ENCODE measurements at places on chromosomes 2 and 18.

- DNase-seq, result no peak
These were observed 9.4 kb upstream of the SERPINB7 start for GRCh38 chr18:63765837-63766236.

- no peak for DNase-seq
These were observed 235.8 kb downstream of the EN1 start for GRCh38 chr2:118611691-118612090.

- no peak for DNase-seq
These were observed 451.9 kb downstream of the ARHGAP15 start for GRCh38 chr2:143581134-143581533.

DNA sequence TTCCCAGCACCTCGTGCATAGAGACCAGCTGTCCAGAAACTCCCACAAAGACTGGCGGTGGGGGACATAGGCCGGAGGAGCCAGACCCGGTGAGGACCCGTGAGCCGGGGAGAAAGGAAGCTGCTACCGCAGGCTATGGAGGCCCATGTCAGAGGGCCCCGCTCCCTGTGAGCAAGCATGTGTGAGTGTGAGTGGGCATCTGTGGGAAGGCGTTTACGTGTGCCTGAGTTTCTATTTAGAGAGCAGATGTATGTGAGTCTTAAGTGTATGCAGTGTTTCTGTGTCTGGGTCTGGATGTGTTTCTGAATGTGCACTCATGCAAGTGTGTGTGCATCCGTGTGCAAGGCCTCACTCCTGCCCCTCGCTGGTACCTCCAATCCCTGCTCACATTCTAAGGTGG lies 187.8 kb upstream of the RAB6C start:
- no peak for DNase-seq

- no peak for DNase-seq
These were observed 107.3 kb upstream of the IL1R2 start for GRCh38 chr2:101884423-101884822.

DNA sequence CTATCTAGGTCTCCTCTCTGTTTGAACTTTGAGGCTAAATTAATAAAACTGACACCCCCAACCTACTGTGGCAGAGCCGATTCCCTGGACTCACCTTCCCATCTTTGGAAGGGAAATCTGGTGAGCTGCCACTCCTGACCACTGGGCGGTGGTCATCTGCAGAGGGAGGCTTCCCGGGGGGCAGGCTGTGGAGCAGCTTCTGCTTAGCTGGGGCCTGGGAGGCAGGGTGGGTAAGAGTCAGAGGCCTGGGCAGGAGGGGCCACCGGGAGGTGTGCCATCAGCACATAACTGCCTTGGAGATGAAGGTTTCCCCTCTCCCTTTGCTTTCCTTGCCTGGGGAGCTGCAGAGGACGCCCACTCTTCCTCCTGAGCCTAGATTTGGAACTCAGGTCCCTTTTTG lies 2.3 kb upstream of the NPPC start:
- no peak for DNase-seq

DNA sequence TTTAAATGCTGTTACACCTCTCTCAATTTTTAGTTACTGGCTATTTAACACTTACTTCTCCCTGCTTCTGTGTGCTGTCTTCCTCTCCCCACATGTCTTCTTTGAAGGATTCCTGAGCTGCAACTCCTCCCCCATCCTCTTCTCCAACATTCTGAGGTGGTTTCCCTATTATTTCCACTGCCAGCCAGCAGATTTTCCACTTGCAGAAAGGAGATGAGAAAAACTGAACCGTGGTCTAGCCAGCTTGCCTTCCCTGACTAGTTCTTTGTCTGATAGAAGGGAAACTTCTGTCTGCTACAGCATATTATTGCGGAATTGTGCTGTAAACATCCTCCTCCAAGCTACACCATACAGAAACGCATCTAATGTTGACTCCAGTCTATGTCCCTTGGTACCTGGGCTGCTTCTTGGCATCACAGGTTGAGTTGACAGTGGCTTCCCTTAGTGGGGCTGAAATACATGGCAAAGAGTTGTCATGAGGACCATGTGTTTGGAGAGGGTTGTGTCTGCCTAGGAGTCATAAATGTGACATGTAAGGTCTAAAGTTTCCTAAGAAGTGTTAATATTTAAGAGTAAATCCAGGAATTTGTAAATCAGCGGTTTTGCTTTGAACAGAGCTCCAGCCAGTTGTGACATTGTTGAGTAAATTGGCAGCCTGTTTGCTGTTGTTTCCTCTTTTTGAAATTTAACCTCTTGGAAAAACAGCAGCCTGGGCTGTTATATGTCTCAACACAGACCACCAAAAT lies 68.3 kb upstream of the RND3 start:
- no peak for DNase-seq

DNA sequence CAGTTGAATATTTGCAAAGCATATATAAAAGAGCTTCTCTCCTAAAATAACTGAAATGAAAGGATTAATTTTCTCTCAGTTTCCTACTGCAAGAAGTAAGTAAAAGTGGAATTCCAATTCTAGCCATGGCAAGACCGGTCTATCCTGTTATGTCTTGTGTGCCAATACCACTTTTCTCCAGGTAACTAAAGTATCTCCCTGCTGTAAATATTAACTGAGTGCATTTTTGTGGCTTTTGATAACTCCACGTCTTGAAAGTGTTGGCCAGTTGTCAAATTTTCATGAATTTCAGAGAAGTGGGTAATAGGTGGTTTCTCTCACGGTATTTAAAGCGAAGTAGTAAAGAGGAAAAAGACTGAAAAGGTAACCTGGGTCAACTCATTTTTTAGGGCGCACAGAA lies 225.9 kb downstream of the NEDD4L start:
- DNase-seq, result no peak

DNA sequence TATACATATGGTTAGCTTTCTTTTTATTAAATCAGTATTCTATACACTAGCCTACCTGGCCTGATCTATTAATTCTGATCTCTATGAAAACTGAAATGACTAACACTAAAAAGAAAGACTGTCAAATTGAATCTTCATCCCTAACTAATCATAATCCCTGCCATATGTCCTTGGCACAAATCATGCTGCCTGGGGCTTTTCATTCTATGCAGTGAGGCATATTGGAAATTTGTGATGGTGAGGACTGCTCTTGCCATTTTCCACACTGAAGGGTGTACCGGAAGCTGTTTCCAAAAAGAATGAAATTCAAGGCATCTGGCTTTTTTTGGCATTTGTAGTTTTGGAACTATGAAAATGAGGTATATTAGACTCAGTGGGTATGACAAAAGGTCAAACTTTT lies 39.7 kb downstream of the RAPGEF4 start:
- no peak for DNase-seq

DNA sequence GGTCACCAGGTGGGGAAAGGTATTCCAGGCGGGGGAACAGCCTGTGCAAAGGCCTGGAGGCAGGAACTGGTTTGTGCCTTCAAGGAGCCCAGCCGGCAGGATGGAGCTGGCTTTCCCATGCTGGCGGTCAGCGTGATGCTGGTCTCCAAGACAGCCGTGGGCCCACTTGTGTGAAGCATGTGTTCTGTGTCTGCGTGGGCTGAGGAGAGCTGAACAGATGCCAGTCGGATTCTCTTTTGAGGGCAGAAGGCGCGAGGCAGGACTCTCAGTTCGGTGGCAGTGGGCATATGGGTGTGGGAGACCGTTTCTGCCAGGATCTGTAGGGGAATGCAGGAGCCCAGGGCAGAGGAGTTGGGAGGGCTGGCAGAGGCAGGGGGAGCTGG lies 191.6 kb downstream of the TWIST2 start:
- DNase-seq, result no peak

DNA sequence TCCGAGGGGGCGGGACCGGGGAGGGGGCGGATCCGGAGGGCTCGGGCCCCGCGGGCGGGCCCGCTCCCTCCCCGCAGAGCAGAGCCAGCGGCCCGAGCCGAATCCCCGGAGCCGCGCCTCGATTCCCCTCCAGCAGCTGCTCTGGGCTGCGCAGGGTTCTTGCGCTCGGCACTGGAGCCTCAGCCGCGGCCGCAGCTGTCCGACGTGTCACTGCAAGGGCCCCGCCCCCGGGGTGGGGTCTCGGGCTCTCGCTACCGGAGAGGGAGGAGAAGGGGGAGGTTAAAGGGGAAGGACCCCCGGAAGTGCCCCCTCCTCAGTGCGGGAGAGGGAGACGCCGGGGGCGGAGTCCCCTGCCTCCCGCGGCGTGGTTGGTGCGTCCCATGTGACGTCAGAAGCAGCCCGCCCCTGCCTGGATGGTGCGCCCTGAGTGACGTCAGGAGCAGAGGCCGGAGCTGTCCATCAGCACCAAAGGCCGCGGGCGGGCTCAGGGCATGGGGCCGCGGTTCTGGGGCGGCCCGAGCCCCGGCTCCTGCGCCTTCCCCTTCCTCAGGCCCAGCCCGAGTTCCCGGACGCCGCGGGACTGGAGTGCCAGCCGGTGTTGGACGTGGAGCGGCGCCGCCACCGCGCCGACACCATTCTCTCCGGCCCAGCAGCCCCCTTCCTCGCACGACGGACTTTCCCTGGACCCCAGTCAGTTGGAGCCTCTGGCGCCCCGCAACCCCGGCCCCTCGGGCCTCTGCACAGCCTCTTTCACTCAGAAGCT lies at the start of the genes CHPF and TMEM198:
Gene CHPF (minus strand): TSS at position 214 of the 763 bp plus-strand sequence. CDS start 271 bp downstream, outside the sequence.
Gene TMEM198 (plus strand): TSS at position 433 of the 763 bp plus-strand sequence. CDS start 700 bp downstream, outside the sequence.
- peak; percentile 86 for DNase-seq

DNA sequence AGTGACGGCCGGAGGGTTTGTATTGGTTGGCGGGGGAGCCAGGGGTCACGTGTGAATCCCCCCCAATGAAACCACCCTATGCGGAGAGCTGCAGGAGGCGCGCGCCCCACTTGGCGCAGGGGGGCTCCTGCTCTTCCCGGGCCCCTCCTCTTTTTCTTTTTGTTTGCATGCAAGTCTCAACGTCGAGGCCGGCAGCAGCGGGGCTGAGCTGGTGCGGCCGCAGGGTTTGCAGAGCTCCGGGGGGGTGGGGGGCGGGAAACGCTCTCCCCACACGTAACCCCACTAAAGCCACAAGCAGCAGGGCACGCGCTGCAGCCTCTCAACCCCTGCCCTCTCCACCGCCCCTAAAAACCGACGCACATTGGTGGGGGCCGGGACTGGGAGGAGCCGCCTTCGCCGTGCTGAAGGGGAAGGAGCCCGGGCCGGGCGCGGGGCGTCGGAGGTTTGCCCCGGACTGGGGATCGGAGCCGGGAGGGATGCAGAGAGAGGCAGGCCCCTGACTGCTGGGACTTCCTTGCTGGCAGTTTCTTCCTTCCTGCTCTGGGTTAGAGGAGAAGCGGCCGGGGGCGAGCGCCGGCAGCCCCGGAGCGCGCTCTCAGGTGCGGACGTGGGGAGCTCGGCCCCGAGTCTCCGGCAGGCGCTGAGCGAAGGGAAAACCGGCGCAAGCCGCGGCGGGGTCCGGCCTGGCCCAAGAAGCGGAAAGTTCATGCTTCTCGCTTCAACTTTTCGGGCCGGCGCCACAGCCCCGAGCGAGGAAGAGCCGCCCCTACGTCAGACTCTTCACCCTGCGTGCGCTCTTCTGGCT lies 864 bp downstream of the LBH start:
- no peak for DNase-seq

- no peak for DNase-seq
These were observed 69.8 kb upstream of the ACVR1C start for GRCh38 chr2:157698430-157698829.

DNA sequence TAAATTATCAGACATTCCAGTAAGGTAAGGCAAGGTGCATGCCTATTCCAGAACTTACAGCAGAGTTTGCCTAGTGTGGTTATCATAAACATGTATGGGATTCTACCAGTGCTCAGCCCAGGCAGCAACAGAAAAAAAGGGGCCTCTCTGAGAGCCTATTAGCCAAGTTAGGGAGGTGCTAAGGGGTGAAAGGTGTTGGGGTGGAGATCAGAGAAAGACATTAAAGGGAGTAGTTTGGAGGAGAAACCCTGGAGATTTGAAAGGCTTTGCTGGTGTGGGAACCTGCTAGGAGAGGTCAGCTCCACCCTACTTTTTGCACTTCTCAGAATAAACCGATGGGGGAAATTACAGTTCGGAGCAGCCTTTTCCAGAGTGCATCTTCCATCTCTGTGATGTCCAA lies 2.9 kb downstream of the ARPC2 start:
- DNase-seq, result no peak

DNA sequence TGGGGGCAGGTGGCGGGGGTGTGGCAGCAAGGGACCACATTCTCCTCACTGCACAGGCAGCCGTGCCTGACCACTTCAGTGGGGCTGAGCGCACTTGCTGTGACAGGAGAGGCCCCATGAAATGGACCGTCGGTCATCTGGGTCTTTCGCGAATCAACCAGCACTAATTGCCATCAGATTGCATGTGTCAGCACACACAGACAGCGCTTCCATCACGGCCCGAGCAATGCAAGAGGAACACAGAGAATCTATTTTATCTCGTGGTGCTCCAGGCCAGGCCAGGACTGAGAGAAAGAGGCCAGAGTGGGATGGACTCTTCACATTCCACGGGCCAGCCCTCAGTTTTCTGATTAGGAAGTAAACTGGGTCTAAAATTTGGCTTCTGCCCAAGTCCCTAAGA lies 87.0 kb downstream of the EIPR1 start:
- DNase-seq, result no peak

DNA sequence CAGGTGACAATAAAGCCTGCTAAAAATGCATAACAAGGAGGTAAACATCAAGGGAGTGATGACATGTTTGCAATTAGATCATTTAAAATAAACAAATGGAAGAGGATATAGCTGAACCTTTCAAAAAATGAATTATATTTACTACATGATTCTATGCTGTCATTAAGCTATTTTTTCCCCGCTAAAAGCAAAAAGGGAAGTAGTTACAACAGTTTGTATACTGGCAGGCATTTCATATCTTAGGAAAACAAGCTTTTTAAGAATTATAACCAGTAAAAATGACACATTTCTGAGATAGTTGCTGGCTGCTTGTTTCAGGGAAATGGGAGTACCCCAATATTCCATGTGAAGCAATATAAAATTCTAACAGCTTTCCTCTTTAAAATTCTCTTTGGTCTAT lies 89.1 kb upstream of the ITGB6 start:
- DNase-seq, result no peak

- no peak for DNase-seq
These were observed 263.8 kb downstream of the CYRIA start for GRCh38 chr2:16401761-16402300.

DNA sequence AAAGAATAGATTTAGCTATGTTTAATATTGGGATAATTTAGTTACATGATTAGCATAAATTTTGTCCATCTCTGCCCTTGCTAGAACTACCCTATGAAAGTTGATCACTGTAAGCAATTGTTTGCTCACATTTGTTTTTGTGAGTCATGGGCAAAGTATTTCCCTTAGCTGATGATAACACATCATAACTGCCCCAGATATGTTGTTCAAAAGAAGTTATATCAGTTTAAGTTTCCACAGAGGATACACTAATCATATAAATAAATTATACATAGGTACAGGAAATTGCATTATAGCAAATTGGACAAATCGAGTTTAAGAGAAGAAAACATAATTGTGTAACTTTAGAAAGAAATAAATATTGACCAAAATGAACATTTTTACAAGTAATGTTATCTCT lies 223.2 kb upstream of the PIK3C3 start:
- DNase-seq, result no peak

DNA sequence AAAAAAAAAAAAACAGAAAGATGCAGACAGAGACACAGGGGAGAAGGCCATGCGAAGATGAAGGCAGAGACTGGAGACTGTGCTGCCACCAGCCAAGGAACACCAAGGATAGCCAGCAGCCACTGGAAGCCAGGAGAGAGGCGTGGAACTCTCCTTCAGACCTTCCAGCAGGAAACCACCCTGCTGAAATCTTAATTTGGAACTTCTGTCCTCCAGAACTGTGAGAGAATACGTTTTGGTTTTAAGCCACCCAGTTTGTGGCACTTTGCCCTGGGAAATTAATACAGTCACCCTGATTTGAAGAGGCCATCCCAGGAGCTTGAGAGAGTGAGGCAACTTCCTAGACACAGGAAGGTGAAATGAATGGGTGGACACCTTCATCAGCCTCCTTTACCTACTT lies 93.7 kb downstream of the IRS1 start:
- no peak for DNase-seq

Data from Panc1 (cell line).